Ascending aorta (tissue), 2 donors: ENCODE measurements at places on chromosomes 3 and 15.

- DNase-seq: no peak
These were observed 10.9 kb downstream of the TRIP4 start for GRCh38 chr15:64398575-64398974.

DNA sequence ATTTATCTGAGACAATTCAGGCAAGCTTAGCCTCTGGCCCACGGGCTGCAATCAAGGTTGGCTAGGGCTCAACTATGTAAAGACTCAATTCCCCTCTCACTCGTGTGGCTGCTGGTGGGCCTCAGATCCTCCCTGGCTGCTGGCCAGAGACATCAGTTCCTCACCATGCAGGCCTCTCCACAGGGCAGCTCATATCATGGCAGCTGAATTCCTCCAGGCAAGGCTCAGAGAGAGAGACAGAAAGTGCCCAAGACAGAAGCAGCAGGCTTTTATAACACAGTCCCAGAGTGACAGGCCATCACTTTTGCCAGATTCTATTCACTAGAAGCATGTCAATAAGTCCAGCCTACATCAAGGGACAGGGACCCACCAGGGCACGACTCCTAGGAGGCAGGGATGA lies 63.2 kb downstream of the XXYLT1 start:
- no peak for DNase-seq

DNA sequence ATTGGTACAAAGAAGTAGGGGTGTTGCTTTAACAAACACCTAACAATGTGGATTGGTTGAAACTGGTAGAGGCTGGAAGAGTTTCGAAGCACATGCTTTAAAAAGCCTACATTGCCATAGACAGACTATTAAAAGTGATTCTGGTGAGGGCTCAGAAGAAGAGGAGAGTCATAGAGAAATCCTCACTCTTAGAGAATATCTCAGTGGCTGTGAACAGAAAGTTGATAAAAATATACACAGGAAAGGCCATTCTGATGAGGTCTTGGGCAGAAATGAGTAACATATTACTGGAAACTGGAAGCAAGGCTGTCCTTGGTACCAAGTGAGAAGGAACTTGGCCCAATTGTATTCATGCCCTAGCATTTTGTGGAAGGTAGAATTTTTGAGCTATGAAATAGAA lies 173.7 kb upstream of the CRBN start:
- no peak for DNase-seq

DNA sequence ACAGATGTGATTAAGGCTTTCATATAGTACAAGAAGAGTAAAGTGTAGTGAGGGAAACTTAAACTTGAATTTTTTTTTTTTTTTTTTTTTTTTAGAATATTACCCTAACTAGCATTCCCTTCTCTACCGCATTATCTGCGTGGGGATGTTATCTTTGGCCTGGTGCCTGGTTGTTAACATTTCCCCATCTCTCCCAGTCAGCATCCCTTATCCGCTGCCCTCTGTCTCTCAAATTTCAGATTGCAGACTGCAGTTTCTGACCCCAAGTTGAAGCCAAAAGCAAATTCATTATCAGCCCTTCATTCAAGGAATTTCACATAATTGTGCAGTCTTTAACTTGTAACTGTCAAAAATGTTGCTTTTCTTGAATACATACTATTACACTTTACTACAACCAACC lies 353.0 kb downstream of the PLOD2 start:
- DNase-seq: no peak

DNA sequence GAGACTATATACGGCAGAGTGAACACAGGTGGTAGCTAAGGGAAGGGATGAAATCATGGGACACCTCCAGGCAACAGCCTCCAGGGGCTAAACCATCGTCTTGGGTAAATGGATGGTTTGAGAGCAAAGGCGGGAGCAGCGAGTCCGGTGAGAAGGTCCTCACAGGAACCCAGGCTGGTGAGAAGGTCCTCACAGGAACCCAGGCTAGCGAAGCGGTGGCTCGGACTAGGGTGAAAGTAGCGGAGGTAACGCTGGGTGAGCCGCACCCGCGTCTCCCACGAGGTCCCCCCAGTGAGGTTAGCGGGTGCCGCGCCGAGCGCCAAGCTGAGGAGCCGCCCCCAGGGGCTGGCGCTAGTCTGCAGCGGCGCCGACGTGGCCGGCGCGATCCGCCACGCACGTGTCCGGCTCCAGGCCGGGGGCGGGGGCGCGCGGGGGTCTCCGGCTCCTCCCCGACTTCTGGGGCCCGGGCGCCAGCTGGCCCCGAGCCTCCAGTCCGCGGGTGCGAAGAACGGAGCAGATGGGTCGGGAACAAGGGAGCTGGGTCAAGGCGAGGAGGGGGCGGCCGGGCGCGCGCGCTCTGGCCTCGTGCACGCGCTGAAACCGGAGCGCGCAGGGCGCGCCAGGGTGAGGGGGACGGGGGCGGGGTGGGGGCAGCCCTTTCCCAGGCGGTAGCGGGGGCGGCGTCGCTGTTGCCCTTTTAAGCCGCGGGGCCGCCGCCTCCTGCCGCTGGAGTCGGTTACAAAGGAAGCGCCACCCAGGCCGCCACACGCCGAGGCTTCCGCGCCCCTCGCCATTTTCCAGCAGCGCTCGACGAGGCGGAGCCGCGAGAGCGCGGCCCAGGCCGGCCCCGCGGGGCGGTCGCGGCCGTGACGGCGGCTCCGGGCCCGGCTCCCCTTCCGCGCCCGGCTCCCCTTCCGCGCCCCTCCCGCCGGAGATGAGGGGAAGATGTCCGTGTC lies at the start of gene UBE2Q2:
TSS of gene UBE2Q2 (plus strand) at position 726 of the 956 bp plus-strand sequence. CDS start at position 946, 220 bp downstream.
- peak; percentile 87 for DNase-seq

- DNase-seq: no peak
These were observed 678 bp downstream of the DOCK3 start for GRCh38 chr3:50675179-50676030.

DNA sequence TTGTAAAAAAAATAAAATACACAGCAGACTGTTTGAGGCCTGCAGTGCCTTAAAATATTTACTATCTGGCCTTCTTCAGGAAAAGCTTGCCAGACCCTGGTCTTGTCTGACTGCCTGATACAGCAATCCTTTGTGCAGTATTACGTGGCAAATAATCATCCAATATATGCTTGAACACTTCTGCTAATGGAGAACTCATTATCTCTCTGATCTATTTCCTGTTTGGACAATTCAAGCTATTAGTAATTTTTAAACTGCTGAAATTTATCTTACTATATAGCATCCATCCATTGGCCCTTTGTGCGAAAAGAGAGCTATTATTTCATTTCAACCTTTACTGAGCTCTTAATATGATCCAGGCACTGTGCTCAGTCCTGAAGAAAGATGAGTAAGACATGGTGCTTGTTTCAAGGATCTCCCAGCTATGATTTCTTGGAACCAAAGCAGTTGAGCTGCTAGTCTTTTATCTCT lies 15.9 kb downstream of the ATG7 start:
- no peak for DNase-seq

GRCh38 chr3:44439499-44440295 lies 37.8 kb downstream of the ZNF445 start:
- DNase-seq: peak; percentile 90

GRCh38 chr15:47397655-47398054 lies 319.6 kb upstream of the SEMA6D start:
- DNase-seq: no peak

GRCh38 chr15:70995383-70995970 lies 102.9 kb downstream of the LRRC49 start:
- no peak for DNase-seq

- no peak for DNase-seq
These were observed at the start of gene SUCNR1 for GRCh38 chr3:151873398-151873797. SUCNR1 (plus strand) TSS chr3:151873643; CDS start chr3:151879893, 6,250 bp downstream.

- DNase-seq: no peak
These were observed 17.6 kb upstream of the CYP11A1 start for GRCh38 chr15:74384881-74385643.

DNA sequence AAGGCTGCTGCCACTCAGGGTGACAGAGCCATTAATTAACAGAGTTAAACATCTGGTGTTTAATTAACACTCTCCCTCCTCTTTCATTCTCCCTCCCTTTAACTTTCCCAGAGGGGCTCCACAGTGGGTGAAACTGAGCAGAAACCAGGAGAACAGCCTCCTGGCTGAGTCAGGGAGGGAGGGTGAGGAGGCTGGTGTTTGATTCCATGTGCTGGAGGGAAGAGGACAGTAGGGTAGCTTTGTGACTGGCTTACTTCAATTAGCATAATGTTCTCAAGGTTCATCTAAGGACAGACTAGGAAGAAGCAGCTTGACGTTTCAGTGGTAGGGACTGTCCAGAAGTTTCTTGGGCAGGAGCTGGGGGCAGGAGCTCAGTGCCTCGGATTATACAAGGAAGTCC lies 62.8 kb downstream of the SEMA5B start:
- no peak for DNase-seq

- DNase-seq: no peak
These were observed 67.6 kb downstream of the TIGIT start for GRCh38 chr3:114361391-114361790.

GRCh38 chr3:64047787-64048186 lies 24.5 kb upstream of the PSMD6 start:
- no peak for DNase-seq

DNA sequence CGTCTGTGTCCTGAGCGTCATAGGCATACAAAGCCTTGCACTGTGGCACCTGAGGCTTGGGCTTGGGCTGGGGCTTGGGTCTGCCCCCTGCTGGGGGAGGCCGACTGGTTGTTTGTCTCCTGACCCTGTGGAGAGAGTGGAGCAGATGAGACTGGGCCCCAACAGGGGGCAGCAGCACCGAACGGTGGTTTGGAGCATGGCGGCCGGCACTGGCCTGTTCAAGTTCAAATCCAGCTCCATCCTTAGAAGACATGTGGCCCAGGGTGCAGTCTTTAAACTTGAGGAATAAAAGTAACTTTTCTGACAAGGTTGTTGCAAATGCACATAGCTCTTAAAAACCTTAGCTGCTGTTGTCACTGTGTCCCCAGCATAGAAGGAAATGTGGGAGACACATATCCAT lies 33.3 kb downstream of the CCNB2 start:
- no peak for DNase-seq

DNA sequence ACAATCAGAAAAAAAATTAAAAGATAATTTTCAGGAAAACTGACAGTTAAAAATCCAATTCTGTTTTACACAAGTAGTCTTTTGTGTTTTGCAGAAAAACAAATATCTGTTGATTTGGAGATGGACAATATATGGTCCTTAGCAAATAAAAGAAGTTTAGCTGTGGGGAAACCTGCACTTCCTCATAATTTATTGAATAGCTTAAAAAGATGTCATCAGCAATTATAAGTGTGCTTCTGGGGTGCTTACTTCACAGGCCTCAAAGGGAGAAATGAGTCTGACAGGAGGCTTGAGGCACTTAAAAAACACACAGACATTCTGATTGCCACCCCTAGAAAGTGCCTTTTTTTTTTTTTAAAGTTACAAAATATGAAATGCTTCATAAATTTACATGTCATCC lies 31.6 kb upstream of the CERS3 start:
- no peak for DNase-seq

GRCh38 chr15:78374436-78375393 lies 34.6 kb downstream of the CRABP1 start:
- DNase-seq: no peak

GRCh38 chr3:9028134-9028533 lies 64.9 kb upstream of the RAD18 start:
- DNase-seq: peak; percentile 79

DNA sequence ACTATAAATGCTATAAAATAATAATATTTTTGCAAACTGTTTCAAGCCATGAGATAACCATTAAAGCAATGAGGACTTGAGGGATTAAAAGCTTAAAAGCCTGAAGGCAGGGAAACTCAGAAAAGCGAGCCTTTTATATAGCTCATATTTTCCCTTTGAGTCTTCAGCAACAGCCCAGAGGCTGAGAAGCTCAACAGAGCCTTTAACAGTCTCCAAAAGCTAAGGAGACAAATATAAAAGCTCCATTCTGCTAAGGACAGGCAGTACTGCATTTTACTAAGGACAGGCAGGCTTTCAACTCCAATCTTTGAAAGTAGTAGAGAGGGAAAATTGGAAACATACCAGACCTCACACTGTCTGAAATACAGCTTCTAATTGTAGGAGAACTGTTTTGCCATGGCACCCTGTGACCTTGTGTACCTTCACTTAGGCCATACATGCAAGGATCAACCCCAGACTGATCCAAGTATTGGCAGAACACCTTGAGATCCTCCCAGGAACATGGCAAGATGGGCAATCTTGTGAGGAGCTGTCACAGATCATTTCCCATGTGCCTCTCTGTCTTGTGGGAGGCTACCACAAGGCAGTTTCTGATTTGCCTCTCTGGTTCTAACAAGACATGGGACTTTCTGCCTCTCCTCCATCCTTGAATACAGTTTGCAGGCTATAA lies 53.1 kb upstream of the ARNT2 start:
- no peak for DNase-seq

DNA sequence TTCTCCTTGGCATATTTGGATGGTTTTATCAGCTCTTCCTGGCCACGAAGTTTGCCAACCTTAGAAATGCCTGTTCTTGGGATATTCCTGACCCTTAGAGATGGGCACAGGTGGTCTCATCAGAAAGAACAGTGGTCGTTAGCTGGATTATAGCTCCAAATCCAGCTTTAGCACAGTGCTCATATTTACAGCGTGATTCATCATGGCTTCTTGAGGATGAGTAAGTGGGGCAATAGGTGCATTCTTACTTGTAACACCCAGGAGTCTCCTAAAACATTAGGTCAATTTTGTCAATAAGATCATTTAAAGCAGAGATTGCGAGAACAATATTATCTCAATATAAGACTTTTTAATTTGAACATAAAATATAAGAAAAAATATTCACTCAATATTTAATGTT lies 191.9 kb downstream of the GABRB3 start:
- no peak for DNase-seq

GRCh38 chr3:82494977-82495489 lies 733.6 kb upstream of the GBE1 start:
- no peak for DNase-seq
